ENCODE measurements at places on chromosomes 4 and X.

DNA sequence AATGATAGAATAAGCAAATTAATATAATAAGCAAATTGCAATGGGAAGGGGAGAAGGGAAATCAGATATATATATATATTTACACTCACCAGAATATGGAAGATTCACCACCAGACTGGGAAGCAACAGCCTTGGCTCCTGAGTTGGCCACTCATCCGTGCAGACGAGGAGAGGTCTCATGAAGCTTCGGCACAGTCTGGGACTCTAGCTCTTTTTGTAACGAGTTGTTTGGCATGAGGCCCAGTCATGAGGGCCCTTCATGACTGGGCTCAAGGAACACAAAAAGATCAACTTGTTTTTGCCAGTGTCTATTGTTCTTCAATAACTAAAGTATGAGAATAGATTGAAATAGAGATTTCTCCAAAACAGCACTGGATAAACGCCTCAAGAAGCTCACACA, 176.4 kb downstream of the ADGRA3 start:
- no peak for DNase-seq

GRCh38 chr4:7788694-7789425, 150.8 kb downstream of the AFAP1 start:
- DNase-seq = no peak

DNA sequence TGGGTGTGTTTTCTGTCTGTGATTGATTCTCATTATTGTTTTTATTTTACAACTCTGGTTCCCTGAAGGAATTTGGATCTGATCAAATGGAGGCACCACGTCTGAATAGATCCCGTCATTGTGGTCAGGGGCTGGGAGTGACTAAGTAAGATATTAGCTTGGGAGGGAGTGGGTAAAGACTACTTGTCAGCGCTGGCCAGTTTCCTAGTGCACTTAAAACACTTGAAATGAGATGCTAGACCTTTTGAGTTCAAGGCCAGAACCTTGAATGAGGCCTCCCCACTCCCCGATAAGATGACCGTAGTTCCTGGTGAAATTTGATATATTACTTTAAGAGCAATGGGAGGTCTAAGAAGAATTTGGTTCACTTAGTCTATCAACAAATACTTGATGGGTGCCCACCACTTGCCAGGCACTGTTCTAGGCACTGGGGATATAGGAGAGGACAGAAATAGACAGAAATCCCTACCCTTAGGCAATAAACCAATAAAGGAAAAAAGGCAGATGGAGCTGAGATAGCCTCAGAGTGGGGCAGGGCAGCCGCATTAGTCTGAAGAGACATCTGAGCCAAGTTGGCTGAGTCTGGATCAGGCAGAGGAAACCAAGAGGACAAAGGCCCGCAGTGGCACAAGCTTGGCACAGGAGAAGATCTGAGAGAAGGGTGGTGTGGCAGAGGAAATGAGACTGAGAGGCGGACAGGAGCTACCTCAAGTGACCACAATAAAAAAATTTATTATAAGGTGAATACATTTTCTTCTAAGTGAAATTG, 11.8 kb downstream of the FAM184B start:
- no peak for DNase-seq

DNA sequence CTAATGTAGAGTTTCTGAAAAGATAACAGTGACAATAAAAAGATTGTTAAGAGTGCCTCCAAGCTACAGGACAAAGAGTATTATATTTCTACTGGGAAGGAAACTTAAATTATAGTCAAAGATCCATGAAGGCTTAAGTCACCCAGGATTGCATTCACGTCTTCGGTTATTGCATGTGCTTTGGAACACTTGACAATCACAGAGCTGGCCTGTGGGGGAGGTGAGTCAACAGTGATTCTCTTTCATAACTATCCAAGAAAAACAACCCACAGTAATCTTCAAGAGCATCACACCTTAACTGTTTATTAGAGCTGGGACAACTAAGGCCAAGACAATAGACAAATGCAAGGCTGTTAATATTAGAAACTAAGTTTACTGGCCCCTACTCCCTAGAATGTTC, 40.3 kb downstream of the PDGFC start:
- no peak for DNase-seq

DNA sequence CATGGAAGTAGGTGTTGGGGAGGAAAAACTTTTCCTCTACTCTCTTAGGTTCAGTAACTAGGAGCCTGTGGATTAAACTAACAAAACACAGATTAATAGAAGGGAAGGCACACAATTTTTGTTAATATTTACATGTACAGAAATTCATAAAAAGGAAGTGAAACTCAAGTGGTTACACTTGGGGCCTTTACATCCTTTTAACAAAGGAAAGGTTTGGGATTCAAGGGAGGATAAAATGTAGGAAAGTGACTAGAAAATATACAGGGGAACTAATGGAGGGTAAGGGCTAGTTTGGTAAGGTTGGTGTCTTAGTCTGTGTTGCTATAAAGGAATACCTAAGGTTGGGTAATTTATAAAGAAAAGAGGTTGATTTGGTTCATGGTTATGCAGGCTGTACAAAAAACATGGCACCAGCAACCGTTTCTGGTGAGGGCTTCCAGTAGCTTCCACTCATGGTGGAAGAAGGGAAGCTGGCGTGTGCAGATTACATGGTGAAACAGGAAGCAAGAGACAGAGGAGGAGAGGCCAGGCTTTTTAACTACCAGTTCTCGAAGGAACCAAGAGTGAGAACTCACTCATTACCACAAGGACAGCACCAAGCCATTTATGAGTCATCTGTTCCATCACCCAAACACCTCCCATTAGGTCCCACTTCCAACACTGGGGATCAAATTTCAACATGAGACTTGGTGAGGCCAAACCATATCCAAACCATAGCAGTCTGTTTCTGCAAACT, 124.4 kb downstream of the CHRDL1 start:
- no peak for DNase-seq

GRCh38 chr4:78552389-78553042, 946 bp downstream of the ANXA3 start:
- DNase-seq = no peak

DNA sequence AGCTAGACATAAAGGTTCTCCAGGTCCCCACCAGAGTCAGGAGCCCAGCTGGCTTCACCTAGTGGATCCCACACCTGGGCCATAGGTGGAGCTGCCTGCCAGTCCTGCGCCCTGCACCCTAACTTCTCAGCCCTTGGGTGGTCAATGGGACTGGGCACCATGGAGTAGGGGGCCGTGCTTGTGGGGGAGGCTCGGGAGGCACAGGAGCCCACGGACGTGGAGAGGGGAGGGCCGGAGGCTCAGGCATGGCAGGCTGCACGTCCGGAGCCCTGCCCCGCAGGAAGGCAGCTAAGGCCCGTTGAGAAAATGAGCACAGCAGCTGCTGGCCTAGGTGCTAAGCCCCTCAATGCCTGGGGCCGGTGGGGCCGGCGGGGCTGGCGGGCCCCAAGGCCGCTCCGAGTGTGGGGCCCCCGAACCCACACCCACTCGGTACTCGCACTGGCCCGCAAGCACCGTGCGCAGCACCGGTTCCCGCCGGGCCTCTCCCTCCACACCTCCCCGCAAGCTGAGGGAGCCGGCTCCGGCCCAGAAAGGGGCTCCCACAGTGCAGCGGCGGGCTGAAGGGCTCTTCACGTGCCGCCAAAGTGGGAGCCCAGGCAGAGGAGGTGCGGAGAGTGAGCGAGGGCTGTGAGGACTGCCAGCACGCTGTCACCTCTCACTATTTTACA, 291.1 kb downstream of the KLHL4 start:
- DNase-seq = no peak

DNA sequence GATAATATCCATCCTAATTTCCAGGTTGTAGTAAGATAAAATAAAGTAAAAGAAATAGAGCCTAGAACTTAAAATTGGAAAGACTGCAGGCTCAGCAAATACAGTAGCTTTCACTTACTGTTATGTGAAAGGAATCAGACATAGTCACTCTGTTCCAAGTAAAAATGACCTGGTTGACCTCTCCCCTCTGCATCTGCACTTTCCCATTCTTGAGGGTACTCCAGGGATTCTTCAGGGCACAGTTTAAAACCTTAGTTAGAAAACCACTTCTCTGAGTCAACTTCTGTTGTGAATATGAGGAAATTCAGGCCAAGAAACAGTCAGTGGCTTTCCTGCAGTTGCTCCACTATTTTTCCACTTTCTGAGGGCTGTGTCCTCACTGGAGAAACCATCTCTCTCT, 42.9 kb downstream of the FRAS1 start:
- no peak for DNase-seq

DNA sequence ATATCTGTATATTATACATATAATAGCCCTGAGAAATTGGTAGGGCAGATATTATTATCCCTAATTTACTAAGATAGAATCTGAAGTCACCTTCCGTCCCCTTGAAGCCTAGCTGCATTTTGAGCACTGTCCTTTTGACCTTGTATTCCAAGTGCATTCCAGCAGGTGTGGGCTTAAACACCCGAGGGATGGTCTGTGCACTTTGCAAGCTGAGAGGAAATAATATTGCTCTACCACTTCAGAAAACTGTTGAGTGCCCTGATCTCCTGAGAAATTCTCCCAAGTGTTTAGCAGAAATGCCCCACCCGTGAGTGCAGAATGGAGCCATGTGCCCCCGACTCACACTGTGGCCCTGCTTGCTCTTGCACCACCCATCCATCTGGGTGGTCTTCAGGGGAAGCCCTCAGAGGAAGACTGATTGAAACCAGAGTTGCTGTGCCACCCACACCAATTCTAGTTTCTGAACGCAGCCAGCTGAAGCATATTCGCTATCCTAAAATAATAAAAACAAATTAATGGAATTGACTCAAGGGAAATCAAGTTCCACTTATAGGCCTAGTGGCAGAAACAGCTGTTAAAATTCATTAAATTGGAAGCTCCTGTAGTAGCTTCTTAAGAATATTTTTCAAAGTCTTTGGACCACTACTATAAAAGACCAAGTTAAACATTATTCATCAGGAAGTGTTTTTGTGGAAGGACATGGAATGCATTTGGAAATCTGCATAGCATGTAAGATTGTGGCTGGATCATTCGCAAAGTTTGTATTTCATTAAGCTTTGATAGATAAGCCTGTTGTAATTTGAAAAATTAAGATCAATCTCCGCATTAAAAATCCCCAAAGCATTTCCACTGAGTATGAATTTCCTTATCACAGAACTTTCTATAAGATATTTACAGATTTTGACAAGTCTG, 41.3 kb upstream of the PRKG2 start:
- no peak for DNase-seq

DNA sequence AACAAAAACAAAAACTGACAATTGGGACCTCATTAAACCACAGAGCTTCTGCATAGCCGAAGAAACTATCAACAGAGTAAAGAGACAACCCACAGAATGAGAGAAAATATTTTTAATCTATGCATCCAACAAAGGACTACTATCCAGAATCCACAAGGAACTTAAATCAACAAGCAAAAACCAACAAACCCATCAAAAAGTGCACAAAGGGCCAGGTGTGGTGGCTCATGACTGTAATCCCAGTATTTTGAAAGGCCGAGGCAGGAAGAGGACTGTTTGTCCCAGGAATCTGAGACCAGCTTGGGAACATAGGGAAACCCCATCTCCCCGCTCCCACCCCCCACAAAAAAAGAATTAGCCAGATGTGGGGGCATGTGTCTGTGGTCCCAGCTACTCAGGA, 10.7 kb downstream of the C4orf51 start:
- DNase-seq = no peak

DNA sequence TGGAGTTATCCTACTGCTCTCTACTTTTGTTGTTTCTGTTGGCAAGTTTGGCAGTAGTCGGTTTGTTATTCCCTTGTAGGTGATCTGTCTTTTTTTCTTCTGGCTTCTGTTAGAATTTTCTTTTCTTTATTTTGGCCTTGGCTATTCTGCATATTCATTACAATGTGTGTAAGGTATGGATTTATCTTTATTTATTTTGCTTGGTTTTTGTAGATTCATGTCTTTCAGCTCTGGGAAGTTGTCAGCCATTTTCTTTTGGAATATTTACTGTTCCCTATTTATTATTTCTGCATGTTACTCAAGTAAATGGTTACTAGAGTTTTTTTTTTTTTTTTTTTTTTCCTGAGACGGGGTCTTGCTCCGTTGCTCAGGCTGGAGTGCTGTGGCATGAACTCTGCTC, 12.6 kb downstream of the ADD1 start:
- DNase-seq = no peak

DNA sequence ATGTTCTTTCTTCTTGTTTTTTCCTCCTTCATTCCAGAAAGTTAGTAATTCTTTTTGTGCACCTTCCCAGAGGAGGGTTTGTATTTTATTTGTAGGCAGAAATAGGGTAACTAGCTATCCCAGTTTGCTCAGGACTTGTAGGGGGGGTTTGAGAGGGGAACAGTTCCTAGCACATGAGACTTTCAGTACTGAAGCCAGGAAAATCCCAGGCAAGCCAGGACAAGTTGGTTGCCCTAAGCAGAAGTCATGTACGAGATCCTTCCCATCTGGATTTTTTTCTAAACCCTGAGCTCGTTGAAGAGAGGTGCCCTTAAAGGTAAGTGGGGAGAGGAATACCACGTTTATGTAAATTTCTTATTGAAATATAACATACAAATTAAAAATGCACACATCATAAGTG, 15.6 kb upstream of the TAB3 start:
- DNase-seq = no peak

DNA sequence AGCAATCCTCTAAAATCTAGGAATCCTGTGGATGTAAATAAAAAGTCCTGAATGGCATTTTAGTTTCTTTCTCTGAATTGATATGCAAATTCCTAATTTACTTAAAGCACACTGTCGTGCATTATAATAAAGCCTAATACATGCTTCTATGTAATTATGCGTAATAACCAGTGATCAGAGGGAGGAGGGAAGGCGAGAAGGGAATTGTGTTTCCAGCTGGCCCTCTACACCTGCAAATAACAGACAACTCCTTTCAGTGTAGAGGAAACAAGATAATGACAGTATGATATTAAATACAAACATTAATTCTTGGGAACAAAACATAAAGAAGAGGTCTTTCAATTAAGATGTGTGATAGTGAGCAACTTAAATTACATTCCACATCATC, 419.6 kb upstream of the LCORL start:
- no peak for DNase-seq

DNA sequence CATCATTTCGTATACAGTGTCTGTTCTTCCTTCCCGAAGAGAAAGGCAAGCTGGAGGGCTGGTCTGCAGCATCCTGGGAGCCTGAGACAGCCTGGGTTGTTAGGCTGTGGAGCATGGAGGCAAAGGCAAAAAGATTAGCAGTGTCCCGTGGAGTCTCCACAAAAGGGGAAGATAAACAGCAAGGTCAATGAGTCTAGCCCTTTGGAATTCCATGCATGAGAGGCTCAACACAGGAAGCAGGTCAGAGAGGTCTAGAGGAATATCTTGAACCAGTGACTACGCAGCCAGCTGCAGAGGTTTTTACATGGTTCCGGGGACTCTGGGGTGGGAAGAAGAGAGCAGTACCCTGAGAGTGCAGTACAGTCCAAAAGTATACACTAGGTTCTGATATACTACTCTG, 12.2 kb upstream of the MCF2 start:
- no peak for DNase-seq
